NCI-H446 (cell line): ENCODE measurements at places on chromosomes 1 and 21.

GRCh38 chr1:234478481-234479309 is at the start of gene TARBP1:
Gene TARBP1, minus strand, starts transcription at chr1:234479179. Its CDS starts 76 bp downstream, at chr1:234479103.
- DNase-seq: peak; percentile 55

DNA sequence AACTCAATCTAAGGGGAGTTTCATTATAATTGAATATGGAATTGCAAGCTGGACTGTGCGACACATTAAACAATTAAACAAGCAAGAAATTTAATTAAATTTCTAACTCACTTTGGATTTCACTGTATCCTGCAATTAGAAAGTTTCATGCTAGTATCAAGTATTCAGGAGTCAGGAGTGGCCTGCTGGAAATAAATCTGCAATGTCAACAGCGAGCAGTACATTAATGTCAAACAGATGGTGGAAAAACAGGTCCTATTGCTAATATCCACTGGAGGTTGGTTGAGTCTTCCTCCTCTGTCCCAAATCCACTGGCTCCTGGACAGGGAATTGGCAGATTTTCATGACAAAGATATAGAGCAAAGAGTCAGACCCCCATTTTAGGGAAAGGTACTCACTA is 237.1 kb downstream of the VAV3 start:
- peak; percentile 39 for DNase-seq

DNA sequence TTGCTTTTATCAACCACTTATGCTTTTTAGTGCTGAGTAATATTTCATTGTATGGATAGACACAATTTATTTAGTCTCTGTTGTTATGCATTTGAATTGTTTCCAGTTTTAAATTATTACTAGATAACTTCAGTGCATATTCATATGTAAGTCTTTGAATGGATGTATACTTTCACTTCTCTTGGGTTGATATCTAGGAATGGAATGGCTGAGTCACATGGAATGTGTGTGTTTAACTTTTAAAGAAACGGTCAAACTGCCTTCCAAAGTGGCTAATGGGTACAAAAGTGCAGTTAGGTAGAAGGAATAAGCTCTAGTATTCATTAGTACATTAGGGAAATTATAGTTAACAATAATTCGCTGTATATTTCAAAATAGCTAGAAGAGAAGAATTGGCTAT is 82.4 kb downstream of the NPHS2 start:
- no peak for DNase-seq

- DNase-seq: no peak
Measured at GRCh38 chr1:33167650-33168447, 14.0 kb downstream of the TRIM62 start.

DNA sequence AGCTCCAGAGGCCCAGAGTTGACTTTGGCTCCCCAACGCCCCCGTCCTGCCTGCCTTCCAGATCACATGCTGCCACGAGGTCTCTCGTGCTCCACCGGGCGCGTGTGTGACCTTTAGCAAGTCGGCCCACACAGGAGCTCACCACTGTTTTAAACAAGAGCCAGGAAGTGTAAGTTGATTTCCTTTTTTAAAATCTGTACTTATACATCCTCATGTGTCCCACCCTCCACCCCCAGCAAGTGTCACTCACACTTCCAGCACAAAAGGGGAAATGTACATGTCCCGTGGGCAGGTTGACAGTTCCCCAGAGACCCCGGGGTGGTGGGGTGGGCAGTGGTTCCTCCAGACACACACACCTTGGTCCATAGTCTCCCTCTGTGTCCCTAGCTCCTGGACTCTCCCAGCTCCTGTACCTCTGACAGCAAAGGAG is 84.4 kb downstream of the STUM start:
- DNase-seq: no peak

DNA sequence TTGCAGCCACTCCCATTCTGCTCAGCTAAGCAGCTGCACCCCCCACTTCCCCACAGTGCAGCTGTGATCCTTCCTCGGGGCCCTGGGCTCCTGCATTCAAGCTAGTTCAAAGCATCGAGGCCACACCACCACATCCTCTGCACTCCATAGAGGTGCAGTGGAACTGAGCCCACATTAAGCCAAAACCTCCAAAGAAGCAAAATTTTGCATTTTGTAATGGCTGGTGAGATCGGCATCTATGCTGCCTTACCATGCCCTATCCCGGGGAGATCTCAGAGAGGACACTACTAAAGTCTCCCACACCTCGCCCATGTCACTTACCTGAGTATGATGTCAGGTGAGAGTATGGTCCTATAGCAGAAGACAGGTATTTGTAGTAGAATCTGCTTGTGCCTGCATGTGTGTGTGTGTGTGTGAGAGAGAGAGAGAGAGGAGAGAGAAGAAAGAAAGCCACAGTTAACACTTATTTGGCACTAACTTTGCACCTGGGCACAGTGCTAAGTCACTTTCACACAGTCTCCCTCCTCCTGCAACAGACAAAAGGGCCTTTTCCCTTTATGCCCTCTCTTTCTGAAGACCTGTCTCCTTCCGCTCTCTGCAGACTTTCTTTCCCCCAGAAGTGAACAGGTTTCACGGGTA is 89.8 kb downstream of the KIF14 start:
- DNase-seq: no peak

- no peak for DNase-seq
Measured at GRCh38 chr21:41167348-41168342, at the start of gene BACE2. Gene BACE2, plus strand, starts transcription at chr21:41168160. Its CDS starts 104 bp downstream, at chr21:41168264.

DNA sequence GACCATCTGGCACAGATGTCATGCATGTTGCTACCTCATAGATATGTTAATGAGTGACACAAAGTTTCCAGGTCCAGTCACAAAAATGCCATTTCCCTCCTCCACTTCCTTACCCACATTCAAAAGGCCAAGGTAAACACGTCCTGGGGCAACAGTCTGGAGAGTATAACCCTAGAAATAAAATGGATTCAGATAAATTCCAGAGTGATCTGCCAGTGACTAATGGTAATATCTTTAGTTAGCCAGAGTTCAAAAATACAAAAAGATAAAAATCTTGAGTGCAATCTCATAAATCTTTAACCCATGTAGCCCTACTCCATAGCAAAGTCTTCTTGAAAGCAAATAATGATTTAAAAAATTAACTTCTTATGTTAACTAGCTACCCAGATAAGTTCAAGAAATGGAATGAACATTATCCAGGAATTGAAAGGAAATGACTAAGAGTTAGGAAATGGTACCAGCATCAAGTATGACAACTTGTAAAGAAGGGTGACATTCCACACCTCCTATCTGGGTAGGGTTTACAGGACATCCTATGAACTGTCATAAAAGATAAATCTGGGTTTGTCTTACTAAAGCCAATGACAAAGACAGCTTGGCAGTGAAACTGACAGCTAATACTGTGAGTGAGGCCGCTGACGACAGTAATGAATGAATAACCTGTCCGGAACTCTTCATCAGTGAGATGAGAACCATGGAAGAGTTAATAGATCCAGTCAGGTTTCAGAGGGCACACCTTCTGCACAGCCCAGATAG is 18.1 kb downstream of the RGS2 start:
- no peak for DNase-seq

DNA sequence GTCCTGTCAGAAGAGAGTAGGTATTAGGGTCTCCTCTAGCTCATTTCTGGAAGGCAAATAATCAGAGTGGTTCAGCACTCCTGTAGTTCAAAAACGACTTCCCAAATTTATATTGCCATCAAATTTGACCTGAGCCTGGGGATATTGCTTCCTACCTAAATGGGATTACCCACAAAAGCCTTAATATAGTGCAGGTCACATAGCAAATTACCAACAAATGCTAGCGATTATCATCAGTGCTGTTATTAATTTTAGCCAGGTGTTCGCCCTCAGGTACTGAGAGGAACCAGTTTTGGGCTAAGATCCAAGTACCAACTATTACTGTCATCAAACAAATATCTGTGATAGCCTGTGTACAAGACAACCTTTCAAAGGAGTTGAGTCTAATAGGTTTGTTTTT is 661.8 kb upstream of the PTBP2 start:
- no peak for DNase-seq

DNA sequence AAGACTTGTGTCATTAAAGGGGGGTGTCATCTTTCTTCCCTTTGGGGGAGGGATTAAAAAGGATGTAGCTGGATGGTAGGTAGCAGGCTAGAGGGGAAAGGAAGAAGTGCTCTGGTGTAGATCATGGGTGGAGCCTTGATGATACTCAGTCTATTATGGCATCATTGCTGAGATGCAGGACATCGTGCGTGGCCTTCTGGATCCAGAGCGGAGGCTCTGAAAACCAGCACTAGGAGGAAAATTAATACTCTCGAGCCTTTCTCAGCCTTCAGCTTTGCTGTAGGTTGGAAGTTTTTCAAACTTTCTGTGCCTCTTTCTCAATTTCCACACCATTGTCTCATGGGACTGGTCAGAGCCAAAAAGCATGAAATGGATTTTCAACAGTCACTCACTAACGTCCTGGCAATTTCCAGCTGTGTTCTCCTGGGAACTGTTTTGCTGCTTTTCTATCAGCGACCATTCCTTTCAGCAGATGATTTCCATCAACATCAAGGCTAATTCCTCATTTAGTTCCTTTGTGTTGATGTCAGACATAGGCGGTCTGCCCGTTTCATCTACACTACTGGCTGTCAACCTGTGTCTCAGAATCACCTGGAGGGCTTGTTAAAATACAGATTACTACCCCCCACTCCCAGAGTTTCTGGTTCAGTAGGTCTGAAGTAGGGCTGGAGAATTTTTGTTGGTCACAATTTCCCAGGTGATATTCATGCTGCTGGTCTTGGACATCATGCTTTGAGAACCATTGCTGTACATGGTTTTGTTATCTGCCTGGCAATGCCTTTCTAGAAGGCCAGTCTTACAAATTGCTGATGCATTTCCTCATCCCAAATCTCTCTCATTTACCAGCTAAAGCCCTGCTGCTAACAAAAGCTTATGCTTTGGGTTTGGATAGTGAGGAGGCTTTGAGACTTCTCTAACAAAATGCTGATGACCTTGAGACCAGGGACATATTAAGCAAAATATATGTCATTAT is 7.7 kb downstream of the CACNA1E start:
- DNase-seq: no peak

- DNase-seq: no peak
Measured at GRCh38 chr1:167659450-167659849, 29.4 kb downstream of the RCSD1 start.
